Esophagus mucosa (tissue), 1 donor: ENCODE measurements at places on chromosomes 3 and 15. TPM values are rescaled to one million over a fixed set of nuclear protein-coding genes. Genes with fewer than 3 reads are reported as not detected.

Gene SLC49A4
- 10.3 TPM for total RNA-seq

Gene ZBED2
- total RNA-seq: 6.8 TPM

Gene ADAMTS17
- 4.0 TPM for total RNA-seq

Gene EXD1
- not detected for total RNA-seq

DNA sequence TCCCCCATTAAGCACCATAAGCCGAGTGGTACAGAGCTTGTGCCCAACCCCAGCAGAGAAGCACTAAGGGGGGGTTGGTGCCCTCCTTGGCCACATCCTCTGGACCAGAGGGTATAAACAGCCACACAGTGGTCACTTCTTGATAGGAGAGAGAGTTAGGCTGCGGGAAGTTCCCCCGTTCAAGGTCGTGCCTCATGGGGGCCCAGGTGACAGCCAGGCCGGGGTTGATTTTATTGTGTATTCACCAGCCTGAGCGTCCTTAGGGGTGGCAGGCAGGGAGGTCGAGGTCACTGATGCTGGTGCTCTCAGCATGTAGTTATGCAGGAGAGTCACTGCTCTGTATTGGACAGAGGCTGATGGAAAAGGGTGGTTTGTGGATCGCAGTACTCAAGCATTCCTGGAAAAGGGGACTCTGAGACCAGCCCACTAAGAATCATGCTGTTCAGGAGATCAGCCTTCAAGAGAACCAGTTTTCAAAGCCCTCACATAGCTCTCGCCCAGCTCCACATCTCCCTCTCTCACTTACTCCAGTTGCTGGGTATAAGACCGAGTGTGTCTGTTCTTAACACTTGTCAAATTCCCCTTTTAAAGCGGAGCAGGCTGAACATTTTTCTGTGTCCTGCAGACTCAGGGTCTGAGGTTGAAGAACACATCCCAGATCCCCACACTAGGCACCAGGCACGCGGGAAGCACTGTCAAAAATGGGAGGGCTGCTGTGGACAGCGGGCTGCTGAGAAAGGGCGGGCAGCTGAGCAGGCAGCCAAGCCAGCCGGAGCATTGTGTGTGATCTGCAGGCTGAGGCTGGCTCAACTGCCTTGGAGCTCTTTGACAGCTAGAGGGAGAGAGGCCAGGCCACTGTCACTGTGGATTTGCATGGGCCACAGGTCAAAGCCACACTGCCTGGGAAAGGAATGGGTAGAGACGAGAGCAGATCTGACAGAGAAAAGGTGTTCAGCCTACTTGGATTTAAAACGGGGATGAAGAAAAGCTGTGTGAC, 279.3 kb upstream of the LRRFIP2 start:
- ATAC-seq: peak; percentile 20
